Left cardiac atrium (tissue), 4 donors: ENCODE measurements at places on chromosomes 4 and X.

GRCh38 chr4:78219825-78220224, 162.7 kb downstream of the FRAS1 start:
- DNase-seq = no peak

DNA sequence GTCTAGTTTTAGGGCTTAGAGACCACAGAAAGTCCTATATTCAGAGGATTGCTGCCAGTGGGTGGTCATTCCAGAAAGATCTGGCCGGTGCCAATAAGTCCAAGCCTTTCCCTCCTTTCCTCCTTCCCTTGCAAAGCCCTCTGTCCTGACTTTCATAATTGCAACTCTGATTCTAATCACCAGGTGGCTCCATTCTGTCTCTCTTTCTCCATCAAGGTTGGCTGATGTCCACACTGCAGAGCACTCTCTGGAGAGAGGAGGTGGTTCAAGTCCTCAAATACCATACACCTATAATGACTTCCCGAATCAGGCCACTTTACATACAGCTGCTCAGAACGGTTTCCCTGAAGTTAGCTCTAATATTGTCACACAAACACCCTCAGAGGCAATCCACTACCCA, 22.4 kb upstream of the ARMCX4 start:
- no peak for DNase-seq

- DNase-seq = no peak
These were observed 723.2 kb downstream of the SMARCA1 start for GRCh38 chrX:128800138-128800537.

GRCh38 chr4:127370604-127371003, 262.2 kb upstream of the INTU start:
- peak; percentile 53 for DNase-seq

DNA sequence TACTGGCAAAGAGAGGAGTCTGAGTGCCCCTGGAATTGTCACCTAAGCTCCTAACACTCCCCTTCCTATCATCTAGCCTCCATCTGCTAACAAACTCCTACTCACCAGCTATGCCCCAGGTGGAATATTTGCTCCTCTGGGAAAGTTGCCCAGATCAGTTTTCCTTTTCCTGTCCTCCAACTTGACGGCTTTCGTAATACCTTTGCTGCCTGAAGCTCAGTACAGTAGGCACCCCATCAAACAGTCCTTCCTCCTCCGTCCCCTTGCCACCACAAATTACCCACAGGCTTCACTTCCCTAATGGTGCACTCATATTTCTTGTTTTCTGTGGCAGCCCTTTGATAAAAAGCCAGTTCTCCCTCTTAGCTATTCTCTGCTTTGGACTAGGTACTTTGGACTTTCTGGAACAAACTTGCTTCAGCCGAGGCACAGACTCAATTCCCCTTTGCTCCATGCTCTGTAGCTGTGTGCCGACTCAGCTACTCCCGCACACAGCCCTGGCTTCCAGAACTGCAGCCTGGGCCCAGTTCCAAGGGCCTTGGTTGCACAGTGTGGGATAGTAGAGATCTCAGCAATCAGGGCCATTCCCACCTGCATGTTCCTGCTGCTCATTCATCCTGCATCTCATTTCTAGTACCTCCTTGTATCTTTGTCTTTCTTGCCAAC, 605.1 kb downstream of the BCOR start:
- no peak for DNase-seq

GRCh38 chrX:108177351-108178142, 86.0 kb downstream of the ATG4A start:
- no peak for DNase-seq

- DNase-seq = no peak
These were observed 167.9 kb downstream of the SMIM20 start for GRCh38 chr4:26081795-26082498.

- DNase-seq = no peak
These were observed 29.2 kb downstream of the CNGA2 start for GRCh38 chrX:151763711-151764110.

GRCh38 chr4:98689507-98690174, 31.2 kb upstream of the TSPAN5 start:
- no peak for DNase-seq

DNA sequence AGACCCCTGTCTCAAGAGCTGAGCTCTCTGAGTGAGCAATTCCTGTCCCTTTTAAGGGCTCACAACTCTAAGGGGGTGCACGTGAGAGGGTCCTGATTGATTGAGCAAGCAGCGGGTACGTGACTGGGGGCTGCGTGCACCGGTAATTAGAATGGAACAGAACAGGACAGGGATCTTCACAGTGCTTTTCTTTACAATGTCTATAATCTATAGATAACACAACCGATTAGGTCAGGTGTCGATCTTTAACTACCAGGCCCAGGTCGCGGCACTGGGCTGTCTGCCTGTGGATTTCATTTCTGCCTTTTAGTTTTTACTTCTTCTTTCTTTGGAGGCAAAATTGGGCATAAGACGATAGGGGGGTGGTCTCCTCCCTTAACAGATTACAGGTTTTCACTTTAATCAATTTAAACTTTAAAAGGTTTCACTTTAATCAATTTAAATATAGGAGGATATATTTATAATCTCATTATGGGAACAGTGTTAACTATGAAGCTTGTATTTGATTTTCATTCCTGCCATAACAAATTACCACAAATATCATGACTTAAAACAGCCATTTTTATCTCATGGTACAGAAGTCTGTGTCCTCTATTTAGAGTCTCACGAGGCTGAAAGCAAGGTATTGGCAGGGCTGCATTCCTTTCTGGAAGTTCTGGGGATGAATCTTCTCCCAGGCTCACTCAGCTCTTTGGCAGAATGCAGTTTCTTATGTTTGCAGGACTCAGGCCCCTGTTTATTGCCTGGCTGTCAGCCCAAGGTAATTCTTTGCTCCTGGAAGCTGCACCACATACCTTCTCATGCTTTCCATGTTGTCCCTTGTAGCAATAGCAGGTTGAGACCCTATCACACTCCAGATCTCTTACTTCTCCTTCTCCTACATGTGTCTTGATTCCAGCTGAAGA, 5.2 kb downstream of the SPATA4 start:
- DNase-seq = no peak

DNA sequence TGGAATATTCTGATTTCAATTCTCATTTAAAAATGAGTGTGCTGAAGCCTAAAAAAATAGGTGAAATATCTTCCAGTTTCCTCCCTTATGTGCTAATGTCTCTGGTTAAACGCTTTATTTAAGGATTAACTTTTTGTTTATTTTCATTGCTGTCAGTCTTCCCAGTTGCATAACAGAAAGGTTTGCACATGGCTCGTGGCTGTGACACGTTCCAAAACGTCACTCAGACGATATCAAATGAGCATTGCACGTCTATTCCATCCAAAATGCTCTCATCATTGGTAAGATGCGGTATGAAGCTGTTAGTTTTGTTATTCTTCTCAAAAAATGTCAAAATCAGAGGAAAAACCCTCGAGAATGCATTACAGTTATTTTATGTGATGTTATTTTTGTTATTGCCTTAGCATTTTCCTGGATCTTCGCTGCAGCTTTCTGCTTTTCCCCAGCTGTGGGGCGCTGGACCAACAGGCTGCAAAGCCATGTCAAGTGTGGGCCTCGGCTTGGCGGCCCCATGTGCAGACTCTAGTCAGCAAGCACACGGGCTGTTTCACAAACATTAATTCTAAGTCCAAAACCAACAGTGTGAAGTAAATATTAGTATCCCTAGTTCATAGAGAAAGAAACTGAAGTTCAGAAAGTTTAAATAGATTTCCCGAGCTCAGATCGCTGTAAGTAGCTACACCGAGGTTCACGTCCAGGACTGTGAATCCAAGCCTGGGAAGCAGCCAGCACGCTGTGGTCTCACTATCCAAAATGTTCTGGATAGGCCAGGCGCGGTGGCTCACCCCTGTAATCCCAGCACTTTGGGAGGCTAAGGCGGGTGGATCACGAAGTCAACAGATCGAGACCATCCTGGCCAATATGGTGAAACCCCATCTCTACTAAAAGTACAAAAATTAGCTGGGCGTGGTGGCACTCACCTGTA, 793.4 kb upstream of the FRG1 start:
- no peak for DNase-seq

DNA sequence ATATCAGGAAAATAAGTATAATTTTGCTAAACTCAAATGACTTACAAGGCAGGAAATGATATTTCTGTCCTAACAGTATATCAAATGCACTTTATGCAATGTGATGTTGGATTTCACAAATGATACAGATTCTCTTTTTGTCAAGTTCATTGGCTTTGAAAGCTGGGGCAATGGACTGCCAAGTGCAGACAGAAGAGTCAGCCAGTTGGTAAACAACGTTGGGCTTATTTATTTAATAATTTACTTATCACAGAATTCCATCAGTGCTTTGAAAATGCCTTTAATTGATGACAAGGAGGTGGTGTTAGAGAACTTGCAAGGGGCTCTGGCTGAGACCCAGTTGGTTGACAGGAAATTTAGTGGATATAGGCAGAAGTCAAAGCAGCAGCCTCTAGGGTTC, 79.9 kb upstream of the ADGRG2 start:
- DNase-seq = no peak

DNA sequence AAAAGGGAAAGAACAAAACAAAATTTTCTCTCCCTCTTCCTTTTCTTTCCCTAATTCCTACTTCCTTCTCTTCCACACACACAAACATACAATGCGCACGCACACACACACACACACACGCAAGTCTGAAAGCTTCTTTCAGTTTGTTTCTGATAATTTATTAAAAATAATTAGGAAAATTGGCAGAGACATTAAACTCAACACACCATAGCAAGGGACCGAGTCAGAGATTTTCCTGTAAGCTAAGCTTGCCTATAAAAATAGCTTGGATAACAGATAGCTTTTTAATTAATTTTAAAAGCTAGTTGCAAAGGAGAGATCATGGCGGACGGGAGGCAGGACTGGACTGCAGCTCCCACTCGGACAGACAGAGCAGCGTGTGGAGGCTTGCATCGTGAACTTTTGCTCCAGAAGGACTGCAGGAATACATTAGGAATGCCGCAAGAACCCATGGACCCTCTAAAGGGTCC, 92.6 kb upstream of the MAPK10 start:
- DNase-seq = no peak

DNA sequence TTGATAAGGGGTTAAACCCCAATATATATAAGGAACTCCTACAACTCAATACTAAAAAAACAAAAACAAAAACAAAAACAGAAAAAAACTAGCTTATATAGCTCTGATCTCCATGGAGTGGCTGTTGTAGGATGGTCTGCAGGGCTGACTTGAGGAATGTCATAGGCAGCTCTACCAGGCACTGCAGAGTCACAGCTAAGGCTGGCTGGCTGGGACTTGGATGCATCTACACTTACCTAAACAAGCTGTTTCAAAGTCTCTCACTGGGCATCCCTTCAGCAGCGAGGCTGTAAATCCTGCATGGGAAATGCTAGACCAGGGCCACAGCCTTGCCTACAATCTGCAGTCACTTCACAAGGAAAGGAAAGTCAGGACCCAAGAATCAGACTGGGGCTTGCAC, 61.3 kb downstream of the HOPX start:
- DNase-seq = no peak

- DNase-seq = no peak
These were observed 9.8 kb upstream of the ACOT9 start for GRCh38 chrX:23752740-23753415.

GRCh38 chr4:80585542-80585941, 250.0 kb downstream of the CFAP299 start:
- DNase-seq = no peak

DNA sequence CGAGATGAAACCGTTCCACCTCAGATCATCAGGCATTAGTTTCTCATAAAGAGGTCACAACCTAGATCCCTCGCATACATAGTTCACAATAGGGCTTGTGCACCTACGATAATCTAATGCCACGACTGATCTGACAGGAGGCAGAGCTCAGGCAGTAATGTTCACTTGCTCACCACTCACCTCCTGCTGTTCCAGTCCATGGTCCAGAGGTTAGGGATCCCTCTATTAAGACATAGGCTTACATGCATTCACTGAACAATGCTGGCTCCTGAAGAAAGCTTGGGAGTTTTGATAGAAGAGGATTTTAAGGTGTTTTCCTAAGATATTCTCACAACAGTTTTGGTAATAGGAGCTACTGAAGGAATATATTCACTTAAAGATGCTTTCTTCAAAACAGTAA, 236.1 kb upstream of the FTHL17 start:
- DNase-seq = no peak

- no peak for DNase-seq
These were observed 103.2 kb downstream of the GC start for GRCh38 chr4:71680706-71681105.

GRCh38 chr4:145498430-145498829, 16.8 kb downstream of the SMAD1 start:
- DNase-seq = no peak

GRCh38 chrX:87626996-87627395, 109.4 kb downstream of the KLHL4 start:
- DNase-seq = no peak

GRCh38 chr4:99845708-99846469, 29.3 kb downstream of the DAPP1 start:
- no peak for DNase-seq

DNA sequence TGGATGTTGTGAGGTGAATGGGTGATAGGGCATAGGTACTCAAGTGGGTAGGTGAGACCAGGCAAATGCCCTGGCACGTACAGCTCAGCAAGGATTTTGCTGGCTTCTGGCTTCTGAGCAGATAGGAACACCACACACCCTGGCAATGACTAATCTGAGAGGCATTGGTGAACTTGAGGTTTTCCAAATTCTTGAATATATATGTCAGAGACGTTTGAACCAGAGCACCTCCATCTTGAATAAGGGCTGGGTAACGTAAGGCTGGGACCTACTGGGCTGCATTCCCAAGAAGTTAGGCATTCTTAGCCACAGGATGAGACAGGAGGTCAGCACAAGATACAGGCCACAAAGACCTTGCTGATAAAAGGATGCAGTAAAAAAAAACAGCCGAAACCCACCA, 204.5 kb downstream of the NLGN4X start:
- no peak for DNase-seq

DNA sequence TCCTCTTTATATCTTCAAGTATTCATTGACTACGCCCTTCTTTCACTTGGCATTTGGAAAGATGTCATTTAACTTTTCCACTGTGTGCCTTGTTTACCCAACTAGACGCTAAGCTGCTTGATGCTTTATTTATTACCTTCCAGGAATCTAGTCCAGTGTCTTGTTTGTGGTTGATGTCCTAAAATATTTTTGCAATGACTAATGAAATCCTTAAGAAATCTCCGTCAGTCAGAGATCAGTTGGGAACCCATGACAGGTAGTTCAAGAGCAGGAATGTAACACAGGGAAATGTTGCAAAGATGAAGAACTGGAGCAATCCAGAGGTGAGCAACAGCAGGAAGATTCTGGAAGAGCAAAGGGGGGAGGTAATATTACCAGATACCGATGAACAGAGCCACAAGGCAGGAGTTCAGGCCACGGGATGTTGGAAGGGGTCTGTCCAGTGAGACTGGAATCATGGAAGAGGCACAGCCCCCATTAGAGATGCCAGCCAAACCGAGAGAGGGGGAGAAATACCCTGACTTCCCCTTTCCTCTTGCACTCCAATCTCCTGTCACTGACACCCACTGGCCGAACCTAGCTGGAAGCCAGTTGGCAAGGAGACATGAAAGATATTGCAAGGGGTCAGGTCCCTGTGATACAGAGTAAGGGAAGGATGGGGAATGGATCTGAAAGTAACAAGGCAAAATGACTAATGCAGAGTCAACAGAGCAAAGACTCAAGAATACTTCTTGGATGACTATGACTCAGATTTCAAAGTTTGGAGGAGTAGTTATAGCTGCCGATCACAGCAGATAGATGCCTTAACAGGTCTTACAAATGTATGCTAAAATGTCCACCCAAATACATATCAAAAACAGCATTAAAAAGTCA, 62.7 kb upstream of the PHKA2 start:
- no peak for DNase-seq
